ENCODE measurements at places on chromosomes 3 and 15.

DNA sequence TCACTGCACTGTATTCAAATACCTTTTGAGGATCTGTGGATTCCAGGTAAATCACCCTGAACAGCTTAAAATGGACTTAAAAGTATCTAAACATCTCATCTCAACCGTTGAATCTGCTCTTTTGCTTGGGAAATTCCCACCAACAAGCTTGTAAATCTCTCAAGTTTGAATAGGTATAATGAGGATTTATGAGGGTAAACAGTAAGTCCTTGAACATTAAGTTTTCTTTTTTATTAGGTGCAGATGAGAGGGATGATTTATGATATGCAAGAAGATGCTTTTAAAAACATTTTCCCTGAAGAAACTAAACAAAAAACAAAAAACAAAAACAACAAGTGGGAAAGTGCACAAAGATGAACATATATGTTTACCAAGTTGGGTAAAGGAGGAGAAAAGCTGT lies 290.6 kb downstream of the ROBO1 start:
- no peaks in the 10 kb centered on the region for H3K36me3 ChIP-seq
- no peaks in the 10 kb centered on the region for H3K27me3 ChIP-seq
- H3K27ac ChIP-seq: no peak overlapping the region
- H3K4me1 ChIP-seq: no peaks in the 10 kb centered on the region
- H3K4me3 ChIP-seq: no peak overlapping the region
- no peak for DNase-seq

DNA sequence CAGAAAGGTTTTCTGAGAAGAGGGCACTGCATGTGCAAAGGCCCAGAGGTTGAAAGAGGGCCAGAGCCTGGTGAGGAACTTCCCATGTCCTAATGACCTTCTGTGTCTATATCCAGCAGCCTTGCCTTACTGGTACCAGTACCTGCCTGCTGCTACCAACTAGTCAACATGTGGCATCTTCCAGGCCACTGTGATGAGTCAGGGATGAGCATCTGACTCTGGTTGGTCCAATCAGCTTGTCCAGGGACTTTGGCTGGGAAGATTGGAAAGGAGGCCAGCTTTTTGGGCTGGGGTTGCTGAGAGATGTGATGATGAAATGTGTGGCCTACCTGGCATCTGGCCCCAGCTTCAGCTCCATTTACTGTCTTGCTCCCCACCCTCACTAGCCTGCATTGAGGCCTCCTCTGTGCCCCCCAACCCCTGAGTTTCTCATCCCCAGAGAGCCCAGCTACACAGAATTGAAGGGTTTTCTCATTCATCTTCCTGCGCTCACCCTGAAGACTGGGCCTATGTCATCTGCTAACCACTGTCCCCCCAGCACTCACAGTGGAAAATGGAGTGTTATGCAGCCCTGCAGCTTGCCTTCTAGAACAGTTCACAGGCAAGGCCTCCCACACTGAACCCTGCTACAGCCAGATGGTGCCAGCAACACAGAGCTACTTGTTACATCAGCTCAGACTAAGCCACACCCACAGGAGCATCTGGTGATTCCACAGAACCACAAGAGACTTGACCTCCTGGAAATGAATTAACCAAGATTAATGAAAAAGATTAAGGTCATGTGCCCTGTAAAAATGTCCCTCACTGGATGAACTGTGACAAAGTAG lies 1.3 kb upstream of the TWF2 start:
- no peaks in the 10 kb centered on the region for H3K27me3 ChIP-seq
- peak overlapping the region; percentile 100 for H3K27ac ChIP-seq
- DNase-seq: peak; percentile 96
- peak overlapping the region; percentile 80 for H3K4me3 ChIP-seq
- H3K36me3 ChIP-seq: no peaks in the 10 kb centered on the region
- peaks cover 46% of the 10 kb centered on the region for H3K4me1 ChIP-seq

GRCh38 chr3:11719406-11720303 lies 75.9 kb upstream of the VGLL4 start:
- no peaks in the 10 kb centered on the region for H3K36me3 ChIP-seq
- peak overlapping the region; percentile 90 for H3K27ac ChIP-seq
- H3K27me3 ChIP-seq: no peaks in the 10 kb centered on the region
- H3K4me3 ChIP-seq: peak overlapping the region; percentile 82
- peaks cover 23% of the 10 kb centered on the region for H3K4me1 ChIP-seq
- peak; percentile 80 for DNase-seq

DNA sequence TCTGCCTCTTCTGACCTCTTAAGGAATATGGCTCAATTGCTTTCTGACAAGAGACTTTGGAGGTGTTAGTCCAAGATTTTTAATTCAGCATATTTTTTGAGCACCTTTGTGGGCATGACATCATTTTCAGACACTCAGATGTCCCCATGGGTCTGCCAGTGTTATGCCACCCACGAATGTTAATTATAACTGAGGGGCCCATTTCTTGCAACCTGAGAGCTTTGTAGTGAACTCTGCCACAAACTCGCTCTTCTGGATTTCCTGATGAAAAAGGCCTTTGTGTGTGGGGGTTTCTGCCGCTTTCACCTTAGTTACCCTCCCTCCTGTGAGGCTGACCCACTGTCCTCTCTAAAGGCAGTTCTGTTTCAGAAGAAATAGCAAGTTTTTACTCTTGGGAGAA lies 64.5 kb upstream of the CCR4 start:
- no peak for DNase-seq
- peaks cover 20% of the 10 kb centered on the region for H3K27me3 ChIP-seq
- H3K36me3 ChIP-seq: no peaks in the 10 kb centered on the region
- H3K4me3 ChIP-seq: no peak overlapping the region
- no peak overlapping the region for H3K27ac ChIP-seq

- no peak overlapping the region for H3K27ac ChIP-seq
- no peaks in the 10 kb centered on the region for H3K27me3 ChIP-seq
- no peaks in the 10 kb centered on the region for H3K4me1 ChIP-seq
- DNase-seq: peak; percentile 24
- H3K36me3 ChIP-seq: no peaks in the 10 kb centered on the region
Observed at GRCh38 chr3:146834917-146835316, 229.8 kb upstream of the PLSCR5 start.
